Stimulated activated CD4-positive, alpha-beta T cell treated with anti-CD3 and anti-CD28 coated beads, Interleukin-1b, Interleukin-23, amount 100 ng/mL, for 24 hours (primary cell): ENCODE measurements at places on chromosomes 7 and 10.

DNA sequence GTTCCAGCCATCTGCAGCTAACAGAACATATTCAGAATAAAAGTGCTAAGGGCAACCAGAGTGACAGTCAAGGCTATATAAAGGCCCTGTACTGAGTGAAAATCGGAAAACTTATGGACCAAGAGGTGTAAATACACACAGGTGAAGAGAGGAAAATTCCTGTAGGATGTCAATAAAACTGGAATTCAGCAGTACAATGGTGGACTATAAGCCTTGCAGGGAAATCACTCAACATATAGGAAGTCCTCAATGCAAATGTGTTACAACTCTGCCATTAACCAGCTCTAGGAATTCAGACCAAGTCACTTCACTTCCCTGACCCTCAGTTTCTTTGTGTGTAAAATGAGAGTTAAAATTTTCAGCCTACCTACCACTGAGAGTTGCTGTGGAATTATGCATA is 7.7 kb downstream of the USP6NL start:
- DNase-seq = no peak

DNA sequence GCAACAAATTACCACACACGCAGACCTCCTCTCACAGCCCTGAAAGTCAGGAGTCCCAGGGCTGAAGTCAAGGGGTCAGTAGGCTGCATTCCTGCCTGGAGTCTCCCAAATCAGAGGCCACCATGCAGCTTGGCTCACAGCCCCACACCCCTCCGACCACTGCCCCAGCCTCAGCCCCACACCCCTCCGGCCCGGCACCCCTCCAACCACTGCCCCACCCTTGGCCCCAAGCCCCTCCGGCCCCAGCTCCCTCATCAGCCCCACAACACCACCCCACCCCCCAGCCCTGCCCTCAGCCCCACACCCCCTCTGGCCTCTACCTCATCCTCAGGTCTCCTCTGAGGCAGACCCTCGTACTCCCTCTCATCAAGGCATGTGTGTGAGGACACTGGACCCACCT is 85.7 kb downstream of the DIP2C start:
- DNase-seq = no peak

GRCh38 chr7:140653319-140654108 is 12.9 kb upstream of the DENND2A start:
- no peak for DNase-seq

- DNase-seq = no peak
Observed at GRCh38 chr7:136016649-136017395, 39.7 kb upstream of the MTPN start.

GRCh38 chr10:78736926-78737630 is 331.7 kb upstream of the ZMIZ1 start:
- DNase-seq = no peak
